ENCODE measurements at places on chromosomes 4 and X. TPM values are rescaled to one million over a fixed set of nuclear protein-coding genes. Genes with fewer than 3 reads are reported as not detected.

DNA sequence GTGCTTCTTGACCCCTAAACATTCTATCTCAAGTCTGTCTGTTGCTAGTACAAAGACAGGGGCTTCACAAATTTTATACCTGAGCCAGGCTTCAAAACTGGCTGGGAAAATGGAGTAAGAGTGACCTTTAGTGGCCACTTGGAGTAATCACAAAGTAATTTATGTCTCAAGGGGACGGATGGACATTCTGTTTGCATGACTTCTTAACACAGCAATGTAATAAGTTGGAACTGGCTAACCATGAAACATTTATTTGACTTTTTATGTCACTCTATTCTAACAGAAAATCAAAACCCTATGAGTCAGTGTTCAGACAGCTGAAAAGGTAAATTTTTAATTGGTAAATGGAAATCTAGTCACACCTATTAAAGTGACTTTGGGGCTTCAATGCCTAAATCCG lies 600.6 kb downstream of the ANKRD50 start:
- peaks cover 21% of the 10 kb centered on the region for H3K4me1 ChIP-seq
- no peaks in the 10 kb centered on the region for H3K36me3 ChIP-seq
- no peak overlapping the region for H3K4me3 ChIP-seq
- no peaks in the 10 kb centered on the region for H3K27me3 ChIP-seq
- H3K27ac ChIP-seq = peak overlapping the region; percentile 23
- DNase-seq = no peak

GRCh38 chr4:59127006-59127405 lies 2016.8 kb upstream of the IGFBP7 start:
- no peak overlapping the region for H3K27ac ChIP-seq
- no peak for DNase-seq
- no peaks in the 10 kb centered on the region for H3K27me3 ChIP-seq
- no peaks in the 10 kb centered on the region for H3K4me1 ChIP-seq
- H3K4me3 ChIP-seq = no peak overlapping the region

DNA sequence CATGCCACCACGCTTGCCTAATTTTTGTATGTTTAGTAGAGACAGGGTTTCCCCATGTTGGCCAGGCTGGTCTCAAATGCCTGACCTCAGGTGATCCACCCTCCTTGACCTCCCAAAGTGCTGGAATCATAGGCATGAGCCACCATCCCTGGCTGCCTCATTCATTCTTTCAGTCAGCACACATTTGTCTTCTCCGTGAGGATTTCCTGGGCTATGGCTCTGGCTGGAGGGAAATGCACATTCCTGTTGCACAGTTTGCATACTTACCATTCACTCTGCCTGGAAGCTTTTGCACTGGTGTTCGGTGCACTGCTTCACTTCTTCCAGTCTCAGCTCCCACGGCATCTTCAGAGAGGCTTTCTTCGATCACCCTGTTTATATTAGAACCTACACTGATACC lies 267.8 kb downstream of the STIM2 start:
- H3K4me1 ChIP-seq = peaks cover 9% of the 10 kb centered on the region
- H3K27me3 ChIP-seq = no peaks in the 10 kb centered on the region
- no peak overlapping the region for H3K27ac ChIP-seq
- DNase-seq = no peak
- no peak overlapping the region for H3K4me3 ChIP-seq
- H3K36me3 ChIP-seq = no peaks in the 10 kb centered on the region

Gene NSG1
- total RNA-seq = not detected

Gene FAM9B
- total RNA-seq = not detected

DNA sequence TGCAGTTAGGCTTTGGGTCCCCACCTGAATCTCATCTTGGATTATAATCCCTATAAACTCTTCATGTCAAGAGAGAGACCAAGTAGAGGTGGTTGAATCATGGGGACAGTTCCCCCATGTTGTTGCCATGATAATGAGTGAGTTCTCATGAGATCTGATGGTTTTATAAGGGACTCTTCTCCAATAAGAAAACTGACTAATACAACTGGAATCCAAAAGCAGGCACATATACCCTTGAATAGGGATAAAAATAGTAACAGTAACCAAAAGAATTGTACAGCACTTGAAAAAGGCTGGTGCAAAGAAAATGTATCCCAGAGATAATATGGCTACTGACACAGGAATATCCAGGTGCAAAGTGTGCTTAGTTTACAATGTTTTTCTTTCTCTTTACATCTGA lies 351.5 kb upstream of the MAD2L1 start:
- H3K36me3 ChIP-seq = peaks cover 1% of the 10 kb centered on the region
- no peak overlapping the region for H3K27ac ChIP-seq
- no peaks in the 10 kb centered on the region for H3K27me3 ChIP-seq
- no peak for DNase-seq
- H3K4me1 ChIP-seq = peaks cover 9% of the 10 kb centered on the region

DNA sequence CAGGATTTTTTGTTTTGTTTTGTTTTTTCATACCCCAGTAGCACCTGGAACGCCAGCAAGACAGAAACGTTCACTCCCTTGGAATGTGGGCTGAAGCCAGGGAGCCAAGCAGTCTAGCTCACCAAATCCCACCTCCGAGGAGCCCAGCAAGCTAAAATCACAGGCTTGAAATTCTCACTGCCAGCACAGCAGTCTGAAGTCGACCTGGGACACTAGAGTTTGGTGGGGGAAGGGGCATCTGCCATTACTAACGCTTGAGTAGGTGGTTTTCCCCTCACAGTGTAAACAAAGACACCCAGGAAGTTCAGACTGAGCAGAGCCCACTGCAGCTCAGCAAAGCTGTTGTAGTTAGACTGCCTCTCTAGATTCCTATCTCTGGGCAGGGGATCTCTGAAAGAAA lies 99.6 kb upstream of the FGF16 start:
- peaks cover 5% of the 10 kb centered on the region for H3K36me3 ChIP-seq
- H3K27me3 ChIP-seq = no peaks in the 10 kb centered on the region
- H3K4me1 ChIP-seq = peaks cover 2% of the 10 kb centered on the region
- H3K27ac ChIP-seq = no peak overlapping the region
- DNase-seq = no peak

Gene EXOC1L
- total RNA-seq = not detected

DNA sequence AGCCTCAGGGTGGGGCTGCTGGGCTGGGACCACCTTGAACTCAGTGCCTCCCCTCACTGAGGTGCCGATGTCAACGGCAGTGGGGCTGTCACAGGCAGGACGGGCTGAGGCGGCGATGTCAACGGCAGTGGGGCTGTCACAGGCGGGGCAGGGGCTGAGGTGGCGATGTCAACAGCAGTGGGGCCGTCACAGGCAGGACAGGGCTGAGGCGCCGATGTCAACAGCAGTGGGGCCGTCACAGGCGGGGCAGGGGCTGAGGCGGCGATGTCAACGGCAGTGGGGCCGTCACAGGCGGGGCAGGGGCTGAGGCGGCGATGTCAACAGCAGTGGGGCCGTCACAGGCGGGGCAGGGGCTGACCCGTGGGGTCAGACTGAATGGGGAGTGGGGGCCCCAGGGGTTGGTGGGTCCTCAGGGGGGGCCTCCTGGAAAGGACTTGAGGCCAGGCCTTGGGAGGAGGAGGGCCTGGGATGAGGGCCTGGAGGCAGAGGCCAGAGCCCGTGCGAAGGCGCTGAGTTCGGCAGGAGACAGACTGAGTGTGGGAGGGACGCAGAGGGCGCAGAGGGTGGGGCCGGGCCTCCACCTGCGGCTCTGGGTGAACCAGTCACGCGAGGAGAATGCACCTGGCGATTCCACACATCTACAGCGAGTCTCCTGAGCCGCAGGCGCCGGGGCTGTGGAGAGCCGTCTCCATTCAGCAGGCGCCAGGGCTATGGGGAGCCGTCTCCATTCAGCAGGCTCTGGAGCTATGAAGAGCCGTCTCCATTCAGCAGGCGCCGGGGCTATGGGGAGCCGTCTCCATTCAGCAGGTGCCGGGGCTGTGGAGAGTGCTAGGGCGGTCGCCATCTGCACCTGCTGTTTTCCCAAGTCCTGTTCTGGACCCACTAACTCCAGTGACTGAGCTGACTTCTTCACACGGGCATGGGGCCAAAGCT lies 22.9 kb downstream of the ATP5ME start:
- H3K4me3 ChIP-seq = no peak overlapping the region
- peaks cover 6% of the 10 kb centered on the region for H3K27me3 ChIP-seq
- DNase-seq = peak; percentile 82

Gene SPANXD
- total RNA-seq = not detected

GRCh38 chr4:150974252-150974640 lies 40.8 kb downstream of the LRBA start:
- H3K27me3 ChIP-seq = no peaks in the 10 kb centered on the region
- no peak overlapping the region for H3K4me3 ChIP-seq
- no peak for DNase-seq
- H3K4me1 ChIP-seq = peaks cover 4% of the 10 kb centered on the region
- no peaks in the 10 kb centered on the region for H3K36me3 ChIP-seq
- no peak overlapping the region for H3K27ac ChIP-seq

Gene MAGED4
- 119 TPM for total RNA-seq

DNA sequence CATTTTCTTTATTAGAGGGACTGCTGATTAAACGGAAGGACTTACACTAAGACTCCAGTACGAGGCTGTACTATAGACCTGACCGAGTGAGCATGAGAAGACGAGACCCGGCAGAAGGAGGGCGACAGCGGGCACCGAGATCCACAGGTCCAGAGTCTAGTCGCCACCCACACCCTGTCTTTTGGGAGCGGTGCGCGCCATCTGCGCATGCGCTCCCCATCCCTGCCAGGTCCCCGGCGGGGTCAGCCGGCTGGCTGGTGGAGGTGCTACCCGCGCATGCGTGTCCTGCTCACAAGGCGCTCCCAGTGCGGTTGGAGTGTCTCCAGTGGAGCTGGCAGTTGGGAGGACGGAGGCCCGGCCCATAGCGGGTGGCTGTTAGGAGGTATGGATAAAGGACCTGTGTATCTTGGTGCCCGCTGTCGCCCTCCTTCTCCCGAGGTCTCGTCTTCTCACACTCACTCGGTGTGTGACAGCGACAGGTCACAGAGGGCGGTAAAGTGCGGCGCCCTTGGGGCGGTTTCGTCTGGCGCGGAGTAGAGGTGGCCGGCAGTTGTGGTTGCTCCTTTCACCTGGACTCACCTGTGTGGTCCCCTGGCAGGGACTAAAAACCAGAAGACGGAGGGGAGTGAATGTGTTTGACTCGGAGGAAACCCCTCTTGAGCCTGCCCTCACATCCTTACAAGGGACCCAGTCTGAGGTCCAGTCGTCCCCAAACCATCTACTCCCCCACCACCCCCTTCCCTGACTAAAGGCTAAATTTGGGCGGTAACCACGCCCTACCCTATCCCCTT lies 7.6 kb upstream of the HSD17B10 start:
- peak; percentile 96 for DNase-seq
- H3K36me3 ChIP-seq = no peaks in the 10 kb centered on the region
- H3K4me1 ChIP-seq = peaks cover 15% of the 10 kb centered on the region
- no peaks in the 10 kb centered on the region for H3K27me3 ChIP-seq

- H3K4me3 ChIP-seq = no peak overlapping the region
- H3K27me3 ChIP-seq = no peaks in the 10 kb centered on the region
- H3K27ac ChIP-seq = no peak overlapping the region
- no peaks in the 10 kb centered on the region for H3K36me3 ChIP-seq
These were observed 86.0 kb downstream of the SCD5 start for GRCh38 chr4:82712561-82712960.

DNA sequence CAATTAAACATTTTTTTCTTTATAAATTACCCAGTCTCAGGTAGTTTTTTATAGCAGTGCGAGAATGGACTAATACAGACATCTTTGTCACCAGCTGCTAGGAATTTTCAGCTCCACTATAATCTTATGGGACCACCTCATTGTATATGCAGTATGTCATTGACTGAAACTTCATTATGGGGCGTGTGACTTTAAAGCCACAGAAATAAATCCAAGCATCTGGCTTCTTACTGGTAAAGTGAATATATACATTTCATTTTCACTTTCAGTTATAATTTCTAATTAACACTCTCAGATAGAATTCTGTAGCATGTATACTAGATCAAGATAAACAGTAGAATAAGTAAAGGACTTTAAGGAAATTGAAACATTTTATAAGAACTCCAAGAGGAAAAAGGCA lies 21.9 kb downstream of the IL15 start:
- peaks cover 11% of the 10 kb centered on the region for H3K4me1 ChIP-seq
- DNase-seq = no peak
- no peaks in the 10 kb centered on the region for H3K36me3 ChIP-seq
- no peak overlapping the region for H3K27ac ChIP-seq
- H3K27me3 ChIP-seq = no peaks in the 10 kb centered on the region

Data from chondrocyte (in vitro differentiated cells).